ENCODE measurements at places on chromosomes 3 and 15. TPM values are rescaled to one million over a fixed set of nuclear protein-coding genes. Genes with fewer than 3 reads are reported as not detected.

The TM4SF1 gene
- total RNA-seq = not detected

GRCh38 chr3:14645453-14645852 is 6.1 kb upstream of the CCDC174 start:
- no peak for DNase-seq

DNA sequence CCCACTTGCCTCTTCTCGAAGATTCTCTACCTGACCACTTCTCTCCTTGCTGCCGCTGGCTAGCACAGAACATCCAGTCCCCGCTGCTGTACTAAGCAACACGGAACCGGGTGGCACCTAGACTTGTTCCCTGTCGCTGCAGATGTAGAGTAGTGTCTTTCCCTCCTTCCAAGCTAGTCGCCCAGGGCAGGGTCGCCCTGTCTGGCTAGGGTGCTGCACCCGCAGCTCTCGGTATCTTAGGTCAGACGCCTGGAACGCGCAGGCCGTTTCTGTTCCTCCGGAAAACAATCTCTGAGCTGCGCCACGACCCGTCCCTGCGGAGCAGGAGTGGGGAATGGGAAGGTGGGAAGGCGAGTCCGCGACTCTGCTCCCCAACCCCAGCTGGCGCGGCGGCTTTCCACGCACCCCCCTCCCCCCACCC is 758 bp upstream of the SNX33 start:
- DNase-seq = peak; percentile 27

GRCh38 chr15:89822951-89823711 is 8.5 kb upstream of the ANPEP start:
- DNase-seq = no peak

DNA sequence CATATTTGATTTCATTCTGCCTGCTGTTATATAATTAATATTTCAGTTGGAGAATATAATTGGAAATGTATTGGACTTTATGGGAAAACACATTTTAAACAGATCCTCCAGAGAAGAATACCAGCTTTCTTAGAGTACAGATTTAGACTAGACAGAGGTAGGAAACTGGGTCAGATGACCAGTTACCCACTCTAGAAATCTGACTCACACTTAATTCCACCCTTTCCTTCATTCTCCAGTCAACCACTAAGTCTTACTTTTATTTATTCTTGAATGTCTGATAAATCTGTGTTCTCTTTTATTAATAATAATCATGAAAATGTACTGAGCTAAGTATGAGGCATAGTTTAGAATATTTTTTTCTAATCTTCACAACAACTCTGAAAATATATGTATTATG is 110.7 kb downstream of the LRRC49 start:
- no peak for DNase-seq

DNA sequence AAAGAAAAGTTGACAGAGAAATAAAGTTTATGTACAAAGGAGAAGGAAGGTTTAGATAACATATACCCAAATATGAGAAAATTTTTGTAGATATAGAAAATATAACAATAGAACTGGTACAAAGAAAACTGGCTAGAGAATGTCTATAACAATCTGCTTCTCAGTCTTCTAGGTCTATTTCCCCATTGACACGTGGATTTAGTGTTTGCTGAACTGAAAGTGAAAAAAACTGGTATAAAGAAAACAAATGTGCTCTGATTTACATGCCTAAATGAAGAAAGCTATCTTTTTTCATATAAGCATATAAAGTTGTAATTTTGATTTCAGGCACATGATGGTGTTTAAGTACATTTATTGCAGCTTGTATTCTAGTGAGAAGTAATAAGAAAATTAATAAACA is 9.8 kb downstream of the KCNMB2 start:
- DNase-seq = no peak

GRCh38 chr15:62296756-62297507 is 131.8 kb upstream of the C2CD4B start:
- DNase-seq = no peak

DNA sequence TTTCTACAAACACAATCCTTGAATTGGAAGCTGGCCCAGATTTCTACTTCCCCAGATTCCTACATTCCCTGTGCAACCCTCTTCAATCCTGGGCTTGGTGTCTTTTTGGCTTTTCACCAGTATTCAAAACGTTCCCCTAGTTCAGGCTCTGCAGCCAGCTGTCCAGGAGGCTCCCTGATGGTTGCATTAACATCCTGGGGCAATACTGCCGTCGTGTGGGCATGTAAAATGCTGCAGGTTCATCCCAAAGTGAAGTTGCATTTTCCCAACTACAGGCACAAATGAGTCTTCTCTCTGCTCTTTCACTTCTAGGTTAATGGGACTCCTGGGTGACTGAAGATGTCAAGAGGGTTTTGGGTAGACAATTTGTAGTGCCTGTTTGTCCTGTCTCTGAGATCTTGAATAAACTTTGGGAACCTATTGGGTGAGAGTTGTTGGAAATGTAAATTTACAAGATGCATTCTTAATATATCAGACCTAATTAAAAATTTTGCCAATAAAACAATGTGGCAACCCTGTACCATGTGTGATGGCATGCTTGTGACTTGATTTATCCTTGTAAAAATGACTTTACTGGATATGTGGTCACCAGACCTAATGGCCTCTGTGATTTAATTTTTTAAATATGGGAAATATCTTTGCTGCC is 28.6 kb downstream of the SOX14 start:
- no peak for DNase-seq

GRCh38 chr3:126353694-126354321 is 3.4 kb downstream of the KLF15 start:
- no peak for DNase-seq

DNA sequence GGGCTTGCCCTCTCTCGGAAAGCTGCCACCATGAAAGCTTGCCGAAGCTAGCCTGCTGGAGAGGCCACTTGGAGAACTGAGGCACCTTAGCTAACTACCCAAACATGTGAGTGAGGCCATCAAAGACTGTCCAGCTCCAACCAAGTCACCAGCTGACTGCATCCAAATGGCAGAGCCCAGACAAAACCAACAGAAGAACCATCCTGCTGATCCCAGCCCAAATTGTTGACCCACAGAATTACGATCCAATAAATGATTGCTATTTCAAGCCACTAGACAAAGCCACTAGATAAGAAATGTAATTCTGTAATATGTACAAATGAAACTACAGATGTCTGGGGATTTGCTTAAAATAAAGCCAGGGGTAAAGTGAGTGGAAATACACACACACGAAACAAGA is 109.8 kb upstream of the TRPM1 start:
- no peak for DNase-seq

GRCh38 chr15:98649472-98650416 is 1.4 kb downstream of the IGF1R start:
- DNase-seq = peak; percentile 66

The COPS2 gene
- 77.6 TPM for total RNA-seq

- no peak for DNase-seq
Measured at GRCh38 chr3:154125378-154126030, 4.3 kb downstream of the ARHGEF26 start.

The GOLGA8H gene
- 2.6 TPM for total RNA-seq

DNA sequence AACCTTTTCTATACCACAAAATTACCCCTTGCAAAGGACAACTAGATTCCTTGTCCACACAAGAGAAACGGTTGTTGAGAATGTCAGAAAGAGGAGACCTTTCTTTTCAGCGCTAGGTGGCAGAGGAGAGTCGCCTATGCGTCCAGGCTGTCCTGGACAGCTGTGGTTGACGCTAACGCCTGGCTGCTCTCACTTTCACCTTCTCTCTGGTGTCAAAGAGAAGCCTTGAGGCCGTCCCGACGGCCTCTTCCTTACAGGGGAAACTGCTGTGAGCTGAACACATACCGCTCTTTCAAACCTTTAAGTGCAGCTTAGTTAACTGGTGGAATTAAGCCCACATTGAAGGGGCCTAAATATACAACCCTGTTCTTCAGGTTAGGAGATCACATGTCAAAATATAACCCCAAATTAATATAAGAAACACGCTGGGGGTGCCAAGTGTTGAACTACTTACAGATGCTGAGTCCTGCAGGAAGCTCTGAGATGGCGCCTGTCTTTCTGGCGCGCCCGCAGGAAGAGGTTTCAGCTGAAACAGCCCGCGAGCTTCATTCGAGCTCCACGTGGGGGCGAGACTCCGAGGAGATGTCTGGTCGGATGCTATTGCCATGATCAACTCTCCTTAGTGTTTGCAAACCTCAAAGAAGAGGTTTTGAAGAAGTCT is 26.1 kb upstream of the KBTBD8 start:
- DNase-seq = peak; percentile 38

The IP6K2 gene
- 148 TPM for total RNA-seq

DNA sequence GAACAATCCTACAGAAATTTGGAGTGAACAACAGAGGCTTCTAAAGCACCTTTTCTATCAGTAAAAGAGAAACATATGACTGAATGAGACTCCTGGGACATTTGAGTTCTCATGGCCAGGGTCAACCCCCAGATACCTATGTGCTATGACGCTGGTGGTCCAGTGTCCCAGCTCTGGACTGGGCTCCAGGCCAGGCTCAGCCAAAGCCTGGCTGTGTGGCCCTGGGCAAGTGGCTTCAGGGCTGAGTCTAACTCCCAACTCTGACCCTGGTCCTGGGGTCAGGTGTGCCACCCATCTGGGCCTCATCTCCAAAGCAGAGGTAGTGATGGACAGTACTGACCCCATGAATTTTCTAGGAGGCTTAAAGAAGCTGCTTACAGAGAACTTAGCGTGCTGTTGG is 147.8 kb downstream of the FBLN2 start:
- DNase-seq = no peak

- no peak for DNase-seq
Measured at GRCh38 chr15:70172566-70173225, 75.0 kb upstream of the TLE3 start.

The SNTN gene
- total RNA-seq = not detected

DNA sequence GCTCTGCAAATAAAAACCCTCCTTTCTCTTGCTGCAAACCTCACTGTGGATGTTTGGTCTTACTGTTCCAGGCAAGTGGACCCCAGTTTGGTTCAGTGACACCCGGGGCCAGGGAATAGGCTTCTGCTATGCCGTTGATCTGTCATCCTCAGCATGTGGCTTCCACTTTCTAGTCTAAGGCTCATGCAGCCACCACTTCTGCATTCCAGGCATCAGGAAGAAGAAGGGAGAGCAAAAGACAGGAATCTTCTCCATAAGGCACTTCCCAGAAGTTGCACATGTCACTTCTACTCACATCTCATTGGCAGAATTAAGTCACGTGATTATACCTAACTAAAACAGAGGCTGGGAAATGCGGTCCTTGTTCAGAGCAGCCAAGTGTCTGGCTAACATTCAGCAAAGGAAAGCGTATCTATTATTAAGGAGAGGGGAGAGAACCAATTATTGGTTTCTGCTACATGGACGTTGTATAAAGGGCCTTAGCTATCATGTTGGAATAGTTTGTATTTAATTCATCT is 173.6 kb upstream of the PFN2 start:
- no peak for DNase-seq

The MAGI1 gene
- total RNA-seq = not detected

- DNase-seq = no peak
Measured at GRCh38 chr3:140424726-140425125, 253.1 kb upstream of the TRIM42 start.

- DNase-seq = no peak
Measured at GRCh38 chr15:51806123-51806522, 23.3 kb upstream of the TMOD3 start.

The ZIC1 gene
- not detected for total RNA-seq

DNA sequence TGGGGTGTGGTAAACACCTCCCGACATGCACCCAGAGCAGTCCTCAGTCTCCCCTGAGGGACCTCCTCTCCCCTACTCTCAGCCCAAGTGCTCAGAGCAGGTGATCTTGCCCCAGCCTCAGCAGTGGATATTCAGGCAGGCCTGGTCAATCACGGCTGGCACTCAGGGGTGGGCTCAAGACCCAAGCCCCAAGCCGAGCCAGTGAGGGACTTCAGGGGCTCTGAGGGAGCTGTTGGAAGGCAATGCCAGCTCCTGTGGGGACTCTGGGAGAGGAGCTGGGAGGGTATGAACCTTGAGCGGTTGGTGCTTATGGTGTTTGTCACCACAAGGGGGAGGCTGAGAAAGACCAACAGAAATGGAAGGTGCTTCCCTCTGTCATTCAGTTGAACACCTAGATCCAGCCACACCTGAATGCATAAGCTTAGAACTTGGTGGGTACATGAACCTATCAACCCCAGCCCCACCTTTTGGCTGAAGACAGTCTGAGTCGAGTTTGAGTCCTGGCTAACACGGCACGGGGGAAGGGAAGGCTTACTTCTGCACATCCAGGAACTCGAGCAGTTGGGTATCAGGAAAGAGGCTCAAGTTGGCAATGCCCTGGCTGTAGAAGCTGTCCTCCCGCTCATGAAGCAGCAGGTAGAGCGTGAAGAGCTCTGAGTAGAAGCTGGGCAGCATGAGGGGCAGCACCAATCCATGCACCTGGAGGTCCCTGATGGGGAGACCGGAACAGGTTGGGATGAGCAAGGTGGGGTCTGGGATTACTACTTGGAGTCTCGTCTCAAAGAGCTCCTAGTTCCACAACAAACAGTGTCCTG is 19.2 kb downstream of the ALS2CL start:
- DNase-seq = no peak

DNA sequence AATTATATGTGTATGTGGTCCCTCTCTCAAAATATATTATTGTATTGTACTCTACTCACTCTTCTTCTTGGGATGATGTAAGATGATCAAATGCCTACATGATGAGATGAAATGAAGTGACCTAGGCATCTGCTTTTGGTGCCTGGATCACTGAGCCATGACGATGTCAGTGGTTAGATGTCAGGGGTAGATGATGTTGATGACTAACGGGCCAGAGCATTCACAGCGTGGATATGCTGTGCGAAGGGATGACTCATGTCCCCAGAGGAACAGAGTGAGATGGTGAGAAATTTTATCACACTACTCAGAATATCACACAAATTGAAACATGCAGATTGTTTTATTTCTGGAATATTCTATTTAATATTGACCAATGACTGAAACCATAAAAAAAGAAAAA is 233.9 kb upstream of the CADM2 start:
- no peak for DNase-seq

The ANKUB1 gene
- total RNA-seq = not detected

- no peak for DNase-seq
Measured at GRCh38 chr3:184776916-184777315, 35.0 kb upstream of the VPS8 start.

The INSYN1 gene
- total RNA-seq = not detected

DNA sequence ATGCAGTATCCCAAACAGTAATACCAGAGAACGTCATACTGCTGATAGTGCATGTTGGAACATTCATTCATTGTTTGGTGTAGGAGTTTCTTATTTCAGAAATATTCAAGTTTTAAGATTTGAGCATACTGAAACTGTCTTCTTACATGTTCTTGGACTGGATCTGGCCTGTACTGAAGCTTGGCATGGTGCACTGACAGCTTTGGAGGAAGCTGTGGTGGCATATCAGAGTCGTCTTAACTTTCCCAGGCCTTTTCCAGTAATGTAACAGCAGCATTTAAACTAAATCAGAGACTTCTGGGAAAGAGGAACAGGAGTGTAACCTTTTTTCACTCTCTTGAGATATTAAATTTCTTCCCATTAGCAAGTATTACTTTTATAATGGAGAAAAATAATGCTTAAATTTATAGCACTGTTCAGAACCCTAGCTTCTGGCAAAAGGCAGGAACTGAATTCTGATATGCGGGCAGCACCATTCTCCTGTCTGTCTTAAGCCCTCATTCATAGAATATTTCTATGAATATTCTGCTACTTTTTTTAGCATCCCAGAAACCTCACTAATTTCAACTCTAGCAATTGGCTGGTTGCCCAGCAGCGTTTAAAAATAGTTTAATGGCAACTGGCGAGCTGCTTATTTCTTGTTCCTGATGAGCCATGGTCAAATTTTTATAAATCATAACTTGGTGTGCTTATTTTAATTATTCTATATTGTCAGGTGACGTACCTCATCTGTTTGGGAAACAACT is 31.1 kb downstream of the DNAJC13 start:
- no peak for DNase-seq

The TIMP4 gene
- not detected for total RNA-seq

All from natural killer cell (primary cell).